DMS79 (cell line): ENCODE measurements at places on chromosomes 2 and 18.

GRCh38 chr18:42296192-42296591 is 341.2 kb downstream of the PIK3C3 start:
- no peak for DNase-seq

GRCh38 chr2:1709335-1709605 is 35.0 kb downstream of the PXDN start:
- DNase-seq: no peak

DNA sequence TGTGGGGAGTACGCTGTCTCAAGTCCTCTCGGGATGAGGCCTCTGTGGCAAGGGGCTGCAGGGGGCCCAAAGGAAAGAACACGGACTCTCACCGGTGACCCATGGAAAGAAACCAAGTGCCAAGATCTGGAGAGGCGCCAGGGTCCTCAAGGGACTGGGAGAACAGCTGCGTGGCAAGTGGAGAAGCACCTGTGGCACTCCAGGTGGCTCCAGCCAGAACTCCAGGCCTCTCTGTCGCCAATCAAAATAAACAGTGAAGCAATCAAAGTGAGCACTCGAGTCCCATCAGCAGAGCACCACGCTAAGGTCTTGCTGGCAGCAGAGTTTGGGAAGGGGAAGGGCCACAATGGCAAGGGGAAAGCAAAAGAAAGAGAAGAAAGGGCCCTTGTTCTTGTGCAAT is 54.7 kb downstream of the BCL2 start:
- peak; percentile 94 for DNase-seq

DNA sequence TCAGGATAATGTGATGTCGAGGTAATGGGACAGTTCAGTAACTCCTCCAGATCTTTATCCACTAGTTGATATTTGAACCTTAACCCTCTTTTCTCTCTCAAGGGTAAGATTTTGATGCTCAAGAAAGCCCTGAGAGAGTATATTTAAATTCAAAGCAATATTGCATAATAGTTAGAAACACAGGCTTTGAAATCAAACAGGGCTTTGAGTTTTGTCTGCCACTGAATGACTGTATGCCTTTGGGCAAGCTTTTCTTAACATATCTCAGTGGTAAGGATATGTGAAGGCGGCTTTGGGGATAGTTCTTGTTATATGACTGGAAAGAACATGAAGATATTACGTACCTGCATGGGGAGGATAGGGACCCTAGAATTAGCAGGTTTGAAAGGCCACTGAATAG is 11.1 kb downstream of the ITPRID2 start:
- DNase-seq: no peak

GRCh38 chr2:233674995-233675394 is 3.3 kb downstream of the UGT1A9 start:
- DNase-seq: no peak

DNA sequence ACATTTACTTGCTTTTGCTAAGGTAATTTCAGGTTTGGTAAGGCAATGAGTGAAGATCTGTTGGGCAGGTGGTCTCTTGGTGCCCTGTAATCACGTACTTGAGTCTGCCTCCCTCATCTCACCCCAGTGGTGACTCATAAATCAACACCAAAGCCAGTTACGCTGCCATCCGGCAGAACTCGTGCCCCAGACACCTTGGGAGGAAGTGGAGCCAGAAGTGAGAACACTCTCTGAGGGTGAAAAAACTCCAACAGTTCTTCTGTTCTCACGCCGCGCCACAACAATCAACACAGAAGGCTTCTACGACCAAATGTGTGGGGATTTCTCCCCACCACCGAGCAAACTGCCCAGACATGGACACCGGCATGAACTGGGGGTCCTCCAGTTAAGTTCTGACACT is 206.2 kb downstream of the ARL4C start:
- DNase-seq: no peak
